ENCODE measurements at places on chromosomes 7 and 10. TPM values are rescaled to one million over a fixed set of nuclear protein-coding genes. Genes with fewer than 3 reads are reported as not detected.
A peak's percentile ranks its signal among the peaks of the same experiment; 100 is the strongest.

DNA sequence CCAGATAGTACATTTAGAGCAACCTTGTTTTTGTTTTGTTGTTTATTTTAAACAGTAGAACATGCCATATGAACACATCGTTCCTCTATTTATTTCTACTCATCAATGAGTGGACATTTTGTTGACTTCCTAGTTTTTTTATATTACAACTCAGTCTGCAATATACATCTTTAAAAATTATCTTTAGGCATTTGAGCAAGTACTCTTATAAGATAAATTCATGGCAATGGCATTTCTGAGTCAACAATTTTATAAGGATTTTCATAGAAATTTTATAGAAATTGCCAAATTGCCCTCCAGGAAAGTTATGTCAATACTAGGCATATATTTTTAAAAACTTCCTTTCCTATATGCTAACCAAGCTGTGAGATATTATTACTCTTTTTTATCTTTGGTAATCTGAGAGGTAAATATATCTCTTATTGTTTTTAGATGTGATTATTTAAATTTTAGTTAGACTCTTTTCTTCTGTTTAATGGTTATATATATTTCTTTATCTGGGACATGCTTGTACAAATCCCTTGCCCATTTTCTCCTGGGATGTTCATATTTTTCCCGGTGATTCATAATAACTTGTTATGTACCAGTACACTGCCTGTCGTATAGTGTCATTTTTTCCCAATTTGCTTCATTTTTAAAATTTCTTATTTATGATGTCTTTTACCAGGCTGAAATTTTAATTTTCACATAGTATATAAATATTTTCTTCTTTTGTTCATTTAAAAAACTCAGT, 50.5 kb downstream of the FZD1 start:
- DNase-seq = no peak

PIK3AP1 gene
- 6.5 TPM for total RNA-seq

GRCh38 chr10:99698504-99699080, 33.3 kb downstream of the COX15 start:
- no peak for DNase-seq

DNA sequence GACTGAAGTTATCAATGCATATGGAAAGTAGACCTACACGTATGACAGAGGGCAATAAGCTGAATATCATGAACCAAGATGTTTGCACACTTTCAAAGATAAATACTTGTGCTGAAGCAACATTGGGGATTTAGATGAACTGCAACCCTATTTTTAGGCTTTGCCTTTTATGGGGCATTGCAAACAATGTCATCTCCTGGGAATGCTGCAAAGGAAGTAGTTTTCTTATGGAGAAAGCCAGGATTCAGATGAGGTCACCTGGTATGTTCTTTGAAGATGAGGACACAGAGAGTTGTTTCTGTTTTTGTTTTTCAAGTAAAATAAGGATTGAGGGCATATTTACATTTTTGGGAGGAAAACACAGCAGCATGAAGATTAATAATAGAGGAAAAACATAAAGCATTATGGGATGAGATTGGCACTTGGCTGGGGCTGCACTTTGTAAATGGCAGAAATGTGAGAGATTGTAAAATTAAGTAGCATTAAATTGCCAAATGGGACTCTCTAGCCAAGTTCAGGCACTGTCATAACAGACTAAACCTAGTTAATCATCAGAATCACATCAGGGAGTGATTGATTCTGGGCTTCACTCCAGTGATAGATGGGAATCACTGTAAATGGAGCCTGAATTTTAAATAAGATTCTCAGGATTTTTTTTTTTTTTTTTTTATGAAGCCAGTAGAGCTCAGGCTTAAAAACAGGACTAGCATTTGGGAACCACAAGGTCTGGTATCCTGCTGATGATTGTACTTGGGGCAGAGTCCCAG, 63.1 kb downstream of the MALRD1 start:
- no peak for DNase-seq

ITIH5 gene
- 22.8 TPM for total RNA-seq

DNA sequence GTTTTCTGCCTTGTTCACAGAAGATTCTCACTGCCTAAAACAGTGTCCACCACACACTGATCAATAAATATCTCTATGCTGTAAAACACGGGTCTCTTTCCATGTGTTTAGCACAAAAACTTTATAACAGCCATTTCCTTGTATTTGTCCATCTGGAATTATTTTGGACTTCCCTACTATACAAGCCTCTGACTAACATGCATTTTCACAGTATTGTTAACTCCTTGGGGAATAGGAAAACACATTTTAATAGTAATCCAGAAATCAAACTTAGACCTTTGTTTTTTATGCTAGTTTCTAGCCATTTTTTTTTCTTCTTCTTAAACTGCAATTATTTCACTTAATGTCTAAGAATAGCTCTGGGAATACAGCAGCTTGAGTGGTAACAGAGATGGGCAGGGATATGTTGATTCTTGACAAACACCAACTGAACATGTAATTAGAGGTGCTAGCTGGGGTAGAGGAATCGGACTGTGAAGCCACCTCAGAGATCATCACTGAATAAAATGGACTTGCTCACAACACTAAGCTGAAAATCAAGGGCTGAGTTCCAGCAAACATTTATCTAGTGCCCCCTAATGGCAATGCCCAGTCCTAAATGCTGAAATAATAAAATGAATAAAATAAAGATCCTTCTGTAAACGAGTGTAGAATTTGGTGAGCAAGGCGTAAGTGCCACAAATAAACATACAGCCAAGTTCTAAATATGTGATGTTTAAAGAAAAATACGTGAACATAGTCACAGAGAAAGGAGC, 593.1 kb downstream of the SORCS1 start:
- DNase-seq = peak; percentile 45
